ENCODE measurements at places on chromosomes 7 and 10.

- no peak for DNase-seq
These were observed 188.0 kb downstream of the GRID1 start for GRCh38 chr10:86178401-86179152.

DNA sequence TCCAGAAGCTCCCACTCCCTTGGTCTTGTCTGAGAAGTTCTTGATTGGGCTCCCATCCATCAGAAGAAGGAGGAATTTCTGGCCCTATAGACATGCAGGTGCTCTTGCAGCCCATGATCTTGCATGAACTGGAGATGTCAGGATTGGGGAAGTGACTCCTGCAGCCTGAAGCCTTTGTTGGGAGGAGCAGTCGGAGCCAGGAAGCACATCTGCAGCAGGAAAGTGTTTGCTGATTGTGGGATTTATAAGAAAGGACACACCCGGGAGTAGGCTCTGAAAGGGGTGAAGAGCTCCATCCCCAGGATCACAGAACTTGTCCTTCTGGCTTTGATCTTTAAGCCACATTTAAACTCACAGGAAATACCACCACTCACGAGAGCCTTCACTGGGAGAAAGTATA lies 185.2 kb downstream of the DYNC1I1 start:
- DNase-seq = no peak

GRCh38 chr7:30694218-30694745 lies 12.0 kb upstream of the CRHR2 start:
- DNase-seq = no peak

GRCh38 chr7:36283181-36283580 lies 106.5 kb upstream of the ANLN start:
- DNase-seq = no peak

DNA sequence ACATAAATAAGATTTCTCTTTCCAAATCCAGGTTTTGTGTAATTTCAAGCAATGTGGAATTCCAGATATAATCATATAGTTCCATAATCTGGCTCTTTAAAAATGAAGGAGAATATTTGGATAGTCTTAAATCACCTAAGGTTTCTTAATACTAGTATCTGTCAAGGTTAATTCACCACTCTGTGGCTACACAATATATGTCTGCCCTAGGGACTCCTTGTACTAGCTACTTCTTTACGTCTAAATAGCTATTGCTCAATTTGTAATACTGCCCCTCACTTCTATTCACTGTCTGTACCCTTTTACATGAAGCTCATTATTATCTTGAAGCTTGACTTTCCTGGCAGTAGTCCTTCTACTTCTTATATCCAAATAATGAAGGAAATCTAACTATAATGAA lies 47.2 kb downstream of the CACNA2D1 start:
- no peak for DNase-seq

DNA sequence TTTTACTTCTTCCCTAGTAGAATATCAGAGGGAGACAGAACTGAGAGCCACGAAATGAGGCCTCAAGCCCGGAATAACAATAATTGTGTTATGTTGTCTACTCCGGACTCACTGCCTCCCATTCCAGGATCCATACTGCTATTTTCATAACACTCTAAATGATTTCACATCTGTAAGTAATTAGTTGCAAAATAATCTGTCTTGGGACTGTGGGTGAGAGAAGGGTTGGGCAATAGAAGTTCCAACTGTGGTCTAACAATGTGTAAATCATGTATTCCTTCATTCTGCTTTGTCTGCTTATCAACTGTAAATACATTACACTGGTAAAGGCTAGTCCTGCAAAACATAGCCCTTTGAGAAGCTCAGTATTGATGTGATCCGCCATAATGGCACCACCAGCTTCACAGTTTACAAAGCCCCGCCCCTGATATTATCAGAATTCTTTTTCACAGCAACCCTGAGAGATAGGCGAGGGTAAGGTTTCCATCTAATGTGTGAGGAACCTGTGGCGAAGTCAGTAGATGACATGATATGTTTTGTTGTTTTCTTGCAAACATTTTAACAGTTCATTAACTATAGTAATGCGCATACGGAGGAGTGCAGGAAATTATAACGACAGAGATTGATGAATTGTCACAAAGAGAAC lies 265.7 kb upstream of the BMPER start:
- DNase-seq = no peak

DNA sequence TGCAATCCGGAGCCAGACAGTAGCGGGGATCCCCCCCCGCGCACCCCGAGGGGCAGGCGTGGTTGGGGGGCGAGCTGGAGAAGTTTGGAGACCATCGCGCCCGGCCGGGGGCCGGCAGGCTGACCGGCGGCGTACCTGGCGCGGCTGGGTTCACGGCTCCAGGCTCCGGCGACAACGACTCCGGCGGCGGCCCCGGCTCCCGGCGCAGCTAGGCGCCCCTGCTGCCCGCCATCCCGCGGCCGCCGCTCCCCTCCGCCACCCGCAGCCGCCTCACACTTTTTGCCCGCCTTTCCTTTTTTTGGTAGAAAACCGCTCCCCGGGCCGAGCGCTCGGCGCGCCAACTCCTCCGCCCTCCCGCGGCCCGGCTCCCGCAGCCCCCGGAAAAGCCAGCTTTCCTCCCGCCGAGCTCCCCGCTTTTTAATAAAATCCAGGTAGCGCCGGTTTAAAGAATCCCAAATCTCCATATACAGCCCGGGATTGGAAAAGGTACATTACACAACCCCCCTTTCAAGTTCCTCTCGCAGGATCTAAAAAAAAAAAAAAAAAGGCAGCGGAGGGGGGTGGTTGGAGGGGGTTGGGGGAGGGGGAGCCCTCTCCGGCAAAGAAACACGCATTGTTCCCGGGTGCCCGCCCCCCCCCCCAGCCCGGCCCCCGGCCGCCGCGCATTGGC lies at the start of gene TNRC18:
Gene TNRC18, minus strand, starts transcription at position 529 of the 670 bp plus-strand sequence. CDS start 2,588 bp downstream, outside the sequence.
- peak; percentile 59 for DNase-seq

DNA sequence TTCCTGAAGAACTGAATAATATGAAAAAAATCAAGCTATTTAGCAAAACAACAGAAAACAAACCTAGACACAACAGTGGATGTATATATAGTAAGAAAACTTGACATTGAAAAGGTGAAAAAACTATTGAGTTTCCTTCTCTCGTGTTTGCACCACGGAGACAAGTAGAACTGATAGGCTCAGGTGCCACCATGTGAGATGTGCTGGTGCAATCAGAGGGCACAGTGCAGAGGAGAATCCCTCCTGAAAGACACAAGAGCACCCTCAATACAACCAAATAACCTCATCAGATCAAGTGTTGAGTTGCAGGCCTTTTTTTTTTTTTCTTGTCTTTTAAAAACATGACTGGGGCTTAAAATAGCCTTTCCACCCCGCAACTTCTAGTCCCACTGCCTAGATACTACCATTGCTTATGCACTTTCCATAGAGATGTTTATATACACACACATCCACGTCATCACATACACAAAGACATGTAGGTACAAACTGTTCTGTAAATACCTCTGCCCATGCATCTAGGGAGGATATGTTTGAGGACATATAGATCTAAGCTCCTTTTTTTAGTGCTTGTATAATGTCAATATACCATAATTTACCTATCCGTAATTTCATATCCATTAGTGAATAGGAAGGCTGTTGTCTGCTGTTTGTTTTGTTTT lies 54.1 kb downstream of the UBE2H start:
- DNase-seq = no peak

DNA sequence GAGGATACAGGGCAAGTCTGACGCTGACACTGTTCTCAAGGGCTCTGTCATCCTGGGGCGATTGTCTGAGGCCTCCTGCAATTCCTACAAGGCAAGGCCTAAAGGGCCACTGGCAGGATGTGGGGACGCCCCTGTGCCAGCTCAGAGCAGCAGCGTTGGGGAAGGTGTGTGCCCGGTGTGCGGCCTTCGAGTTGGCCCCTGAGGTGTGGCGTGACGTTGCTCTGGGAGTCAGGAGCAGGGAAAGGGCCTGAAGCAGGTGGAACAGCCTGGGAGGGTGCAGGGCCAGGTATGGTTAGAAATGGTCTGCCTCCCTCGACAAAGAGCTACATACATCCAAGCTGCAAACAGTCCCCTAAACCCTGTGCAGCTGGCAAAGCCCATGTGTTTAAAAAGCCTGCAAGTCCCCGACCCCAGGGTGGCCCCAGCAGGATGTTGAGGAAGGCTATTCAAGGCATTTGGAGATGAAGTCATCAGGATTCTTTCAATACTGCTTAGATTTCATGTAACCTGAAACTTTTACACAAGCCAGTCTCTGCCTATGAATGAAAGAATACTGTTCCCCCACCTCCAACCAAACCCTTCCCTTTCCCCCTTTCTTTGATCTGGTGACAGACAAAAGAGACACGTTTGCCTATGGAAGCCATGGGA lies 142.5 kb upstream of the TNS3 start:
- DNase-seq = no peak

DNA sequence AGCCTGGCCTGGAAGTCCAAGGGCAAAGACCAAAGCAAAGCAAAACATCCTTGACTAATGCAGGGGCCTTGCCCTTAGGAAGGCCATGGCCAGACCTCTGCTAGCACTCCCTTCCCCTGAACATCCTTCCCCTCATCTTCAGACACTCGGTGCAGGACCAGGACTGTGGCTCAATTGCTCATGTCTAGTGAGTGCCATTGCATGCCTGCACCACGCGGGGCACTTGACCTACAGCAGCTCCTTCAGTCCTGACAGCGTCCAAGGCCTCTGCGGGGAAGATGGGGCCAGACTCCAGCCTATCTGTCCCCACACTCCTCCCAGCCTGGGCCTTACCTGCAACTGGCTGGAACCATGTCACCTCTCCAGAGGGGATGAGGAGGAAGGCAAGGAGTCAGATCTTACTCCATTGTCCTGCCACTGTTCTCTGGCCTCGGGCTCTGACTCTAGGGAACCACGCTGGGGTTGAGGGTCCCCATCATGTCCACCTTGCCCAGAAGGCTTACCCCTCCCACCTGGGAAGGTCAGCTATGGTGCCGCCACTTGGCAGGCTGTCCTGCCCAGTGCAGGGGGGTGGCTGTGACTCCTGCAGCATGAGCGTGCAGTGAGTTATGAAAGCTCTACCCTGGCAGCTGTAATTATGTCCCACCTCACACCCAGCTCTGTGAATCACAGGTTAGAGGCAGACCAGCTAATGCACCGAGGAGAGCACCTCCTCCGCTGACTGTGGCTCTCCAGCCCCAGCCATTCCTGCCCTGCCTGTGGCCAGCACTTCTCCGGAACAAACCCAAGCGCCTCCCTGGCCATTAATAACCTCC lies 16.1 kb downstream of the DRGX start:
- DNase-seq = no peak

- DNase-seq = no peak
These were observed 5.5 kb upstream of the EPO start for GRCh38 chr7:100714725-100715124.

GRCh38 chr10:59227136-59227673 lies 50.8 kb downstream of the PHYHIPL start:
- DNase-seq = no peak

- no peak for DNase-seq
These were observed 115.1 kb downstream of the ICA1 start for GRCh38 chr7:8146788-8147413.

DNA sequence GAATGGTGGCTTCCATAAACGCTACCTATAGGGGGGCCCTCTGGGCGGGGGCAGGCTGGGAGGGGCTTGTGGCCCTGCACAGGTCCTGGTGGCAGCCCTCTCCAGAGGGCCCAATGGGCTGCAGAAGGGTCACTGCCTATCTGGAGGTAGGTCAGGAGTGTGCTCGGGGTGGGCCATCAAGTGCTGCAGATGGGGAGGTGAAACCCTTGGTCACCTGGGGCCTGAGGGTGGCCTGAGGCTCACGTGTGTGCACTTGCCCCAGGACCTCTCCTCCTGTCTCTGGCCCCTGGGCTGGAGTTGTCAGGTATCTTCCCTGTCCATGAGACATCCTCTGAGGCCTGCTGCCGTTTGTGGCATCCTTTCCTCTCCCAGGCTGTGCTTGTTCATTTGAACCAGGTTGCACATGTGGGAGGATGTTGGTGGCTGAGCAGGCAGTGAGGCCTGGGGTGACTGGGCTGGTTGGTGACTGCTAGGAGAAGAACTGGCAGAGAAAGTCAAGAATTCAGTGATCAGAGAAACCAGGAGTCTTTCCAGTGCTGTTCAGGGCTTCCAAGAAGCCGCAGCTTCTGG lies 21.1 kb upstream of the SH2D4B start:
- DNase-seq = no peak

- no peak for DNase-seq
These were observed 65.6 kb downstream of the NOD1 start for GRCh38 chr7:30412782-30413504.
